Activated CD4-positive, alpha-beta T cell treated with anti-CD3 and anti-CD28 coated beads for 36 hours (primary cell): ENCODE measurements at places on chromosomes 11 and 22. TPM values are rescaled to one million over a fixed set of nuclear protein-coding genes. Genes with fewer than 3 reads are reported as not detected.
A peak's percentile ranks its signal among the peaks of the same experiment; 100 is the strongest.

- DNase-seq = no peak
- H3K36me3 ChIP-seq = no peaks in the 10 kb centered on the region
- no peak overlapping the region for H3K27ac ChIP-seq
- H3K4me3 ChIP-seq = no peak overlapping the region
- no peaks in the 10 kb centered on the region for H3K27me3 ChIP-seq
- H3K4me1 ChIP-seq = no peaks in the 10 kb centered on the region
These were observed 7.6 kb downstream of the ARVCF start for GRCh38 chr22:20009018-20009491.

- peak overlapping the region; percentile 79 for H3K27ac ChIP-seq
- peak overlapping the region; percentile 94 for H3K4me3 ChIP-seq
- peaks cover 39% of the 10 kb centered on the region for H3K36me3 ChIP-seq
- no peaks in the 10 kb centered on the region for H3K27me3 ChIP-seq
- peaks cover 45% of the 10 kb centered on the region for H3K4me1 ChIP-seq
These were observed 1.1 kb upstream of the RANBP1 start for GRCh38 chr22:20114506-20115475.

- no peaks in the 10 kb centered on the region for H3K27me3 ChIP-seq
- H3K4me3 ChIP-seq = no peak overlapping the region
- no peaks in the 10 kb centered on the region for H3K4me1 ChIP-seq
- no peak for DNase-seq
These were observed 4.5 kb downstream of the C11orf16 start for GRCh38 chr11:8928205-8928604.

DNA sequence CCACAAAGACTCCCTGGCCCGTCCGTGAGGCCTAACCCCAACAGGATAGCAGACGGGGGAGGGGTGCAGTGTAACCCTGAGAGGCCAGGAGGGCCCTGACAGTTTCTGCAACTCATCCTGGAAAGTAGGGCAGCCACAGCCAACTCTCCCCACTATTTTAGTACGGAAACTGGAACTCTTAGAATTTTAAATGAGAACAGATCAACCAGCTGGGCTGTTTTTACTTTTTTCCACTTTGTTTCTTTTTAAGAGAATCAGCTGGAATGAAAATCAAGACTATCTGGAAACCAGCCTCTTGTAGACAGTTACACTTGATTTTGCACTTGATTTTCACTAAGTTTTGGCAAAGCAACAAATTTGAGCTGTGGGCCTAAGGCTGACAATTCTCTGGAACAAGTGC, 42.7 kb upstream of the NRIP3 start:
- no peaks in the 10 kb centered on the region for H3K36me3 ChIP-seq
- H3K27ac ChIP-seq = no peak overlapping the region
- H3K27me3 ChIP-seq = no peaks in the 10 kb centered on the region
- no peaks in the 10 kb centered on the region for H3K4me1 ChIP-seq
- DNase-seq = no peak
- no peak overlapping the region for H3K4me3 ChIP-seq

DNA sequence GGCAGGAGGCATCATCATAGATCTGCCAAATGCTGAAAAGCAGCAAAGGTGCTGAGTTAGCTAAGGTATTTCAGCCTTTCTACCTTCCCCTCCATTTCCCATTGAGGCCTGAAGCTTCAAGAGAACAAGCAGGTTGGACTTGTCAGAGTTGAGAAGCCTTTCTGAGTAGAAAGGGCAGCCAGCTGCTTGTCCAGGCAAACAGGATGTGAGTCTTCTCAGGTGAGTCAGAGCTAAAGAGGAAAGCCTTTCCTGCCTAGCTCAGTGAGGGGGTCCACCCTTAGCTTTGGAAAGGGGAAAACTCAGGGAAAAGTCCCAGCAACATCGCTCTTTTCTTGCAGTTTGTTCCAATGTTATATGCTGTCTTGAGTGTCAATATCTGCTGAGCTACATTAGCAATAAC, 13.2 kb upstream of the MPZL2 start:
- H3K27me3 ChIP-seq = no peaks in the 10 kb centered on the region
- no peak overlapping the region for H3K4me3 ChIP-seq
- peak overlapping the region; percentile 20 for H3K27ac ChIP-seq
- H3K36me3 ChIP-seq = no peaks in the 10 kb centered on the region
- peaks cover 51% of the 10 kb centered on the region for H3K4me1 ChIP-seq
- peak; percentile 27 for DNase-seq

MB gene
- total RNA-seq = not detected

CDC42BPG gene
- total RNA-seq = 0.39 TPM
